Stimulated activated CD4-positive, alpha-beta T cell treated with anti-CD3 and anti-CD28 coated beads, Interleukin-4, amount 100 ng/mL, for 48 hours (primary cell): ENCODE measurements at places on chromosomes 7 and 10.

DNA sequence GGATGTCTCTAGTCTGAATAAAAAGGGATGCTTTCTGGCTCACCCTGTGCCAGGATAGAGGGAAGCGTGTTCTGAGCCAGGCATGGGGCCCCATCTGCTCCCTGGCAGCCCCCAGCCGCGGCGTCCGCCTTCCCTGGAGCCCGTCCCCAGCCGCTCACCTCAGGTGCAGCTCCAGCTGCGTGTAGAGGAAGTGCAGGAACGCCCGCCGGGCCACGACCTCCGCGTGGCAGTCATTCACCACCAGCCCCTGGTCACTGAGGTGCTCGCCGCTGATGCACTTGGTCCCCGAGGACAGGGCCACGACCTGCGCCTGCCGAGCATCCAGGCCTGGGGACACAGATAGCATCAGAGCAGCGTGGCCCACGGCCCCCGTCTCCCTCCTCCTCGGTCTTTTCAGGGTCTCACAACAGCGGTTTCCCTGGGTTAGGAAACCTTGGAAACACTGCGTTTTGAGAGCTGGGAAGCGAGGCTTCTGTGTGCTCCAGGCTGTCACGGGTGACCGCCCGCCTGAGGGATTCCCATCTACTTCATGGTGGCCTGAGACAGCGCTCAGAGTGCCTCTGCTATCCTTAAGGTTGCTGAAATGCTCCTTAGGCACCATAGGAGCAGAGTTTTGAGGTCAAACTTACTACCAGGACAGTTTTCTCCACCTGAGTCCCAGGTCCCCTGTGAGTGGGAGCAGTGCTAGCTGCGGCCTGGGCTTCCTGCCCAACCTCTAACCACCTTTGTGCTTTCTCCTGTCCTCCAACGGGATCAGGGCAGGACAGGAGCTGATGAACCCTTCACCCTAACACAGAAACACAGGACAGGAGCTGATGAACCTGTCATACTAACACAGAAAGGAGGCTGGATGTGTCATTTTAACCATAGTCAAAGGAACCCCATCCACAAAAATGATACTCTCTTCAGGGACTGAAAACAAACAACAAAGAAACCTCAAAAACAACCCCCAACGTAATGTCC is 186.1 kb downstream of the WDR37 start:
- no peak for DNase-seq

GRCh38 chr7:120272701-120273475 is at the start of gene KCND2:
Gene KCND2, plus strand, starts transcription at chr7:120273175.
- DNase-seq: no peak

DNA sequence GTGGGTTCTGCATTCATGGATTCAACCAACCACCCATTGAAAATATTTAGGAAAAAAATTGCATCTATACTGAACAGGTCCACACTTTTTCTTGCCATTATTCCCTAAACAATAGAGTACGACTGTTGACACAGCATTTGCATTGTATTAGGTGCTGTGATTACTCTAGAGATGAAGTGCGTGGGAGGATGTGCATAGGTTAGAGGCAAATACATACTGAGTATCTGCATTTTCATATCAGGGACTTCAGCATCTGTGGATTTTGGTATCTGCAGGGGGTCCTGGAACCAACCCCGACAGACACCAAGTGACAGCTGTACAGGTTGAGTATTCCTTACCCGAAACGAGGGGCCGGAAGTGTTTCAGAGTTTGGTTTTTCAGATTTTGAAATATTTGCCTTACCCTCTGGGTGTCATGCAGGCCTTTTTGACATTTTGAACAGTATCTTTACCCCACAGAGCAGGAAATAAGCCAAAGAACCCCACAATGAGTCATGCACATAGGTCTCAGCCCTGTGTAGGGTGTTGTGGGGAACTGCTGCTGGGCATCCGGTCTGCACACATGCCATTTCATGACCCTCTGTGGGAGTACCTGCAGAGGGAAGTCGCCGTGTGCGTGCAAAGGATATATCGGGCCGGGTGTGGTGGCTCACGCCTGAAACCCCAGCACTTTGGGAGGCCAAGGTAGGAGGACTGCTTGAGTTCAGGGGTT is 14.5 kb downstream of the NUDT5 start:
- peak; percentile 27 for DNase-seq

- DNase-seq: no peak
These were observed 207.7 kb downstream of the TPK1 start for GRCh38 chr7:144628176-144628575.

DNA sequence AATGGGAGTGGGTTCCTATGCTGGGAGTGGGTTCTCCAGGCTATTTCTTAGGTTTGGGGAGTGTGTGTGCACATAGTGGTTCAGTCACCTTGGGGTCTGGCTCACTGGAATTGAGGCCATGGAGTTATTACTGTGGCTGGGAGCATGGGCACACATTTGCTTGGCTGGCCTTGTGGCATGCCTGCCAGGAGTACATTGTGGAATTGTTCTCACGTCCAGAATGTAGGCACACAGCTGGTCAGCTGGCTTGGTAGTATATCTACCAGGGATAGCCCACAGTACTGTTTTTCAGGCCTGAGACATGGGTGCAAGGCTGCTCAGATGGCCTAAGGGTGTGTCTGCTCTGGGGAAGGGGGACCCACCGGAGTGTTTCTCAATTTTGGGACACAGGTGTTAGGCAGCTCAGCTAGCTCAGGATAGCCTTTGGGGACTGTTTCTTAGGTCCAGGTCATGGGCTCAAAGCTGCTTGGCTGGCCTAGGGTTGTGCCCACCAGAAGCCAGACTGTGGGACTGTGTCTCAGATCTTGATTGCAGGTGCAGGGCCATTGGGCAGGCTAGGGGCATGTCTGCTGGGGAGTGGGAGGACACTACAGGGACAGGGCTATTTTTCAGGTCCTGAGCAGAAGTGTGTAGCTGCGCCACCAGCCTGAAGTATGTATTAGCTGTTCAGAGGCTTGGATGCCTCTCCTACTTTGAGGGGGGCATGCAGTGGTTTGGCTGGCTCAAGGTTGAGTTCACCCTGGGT is 50.6 kb downstream of the TMEM168 start:
- no peak for DNase-seq

DNA sequence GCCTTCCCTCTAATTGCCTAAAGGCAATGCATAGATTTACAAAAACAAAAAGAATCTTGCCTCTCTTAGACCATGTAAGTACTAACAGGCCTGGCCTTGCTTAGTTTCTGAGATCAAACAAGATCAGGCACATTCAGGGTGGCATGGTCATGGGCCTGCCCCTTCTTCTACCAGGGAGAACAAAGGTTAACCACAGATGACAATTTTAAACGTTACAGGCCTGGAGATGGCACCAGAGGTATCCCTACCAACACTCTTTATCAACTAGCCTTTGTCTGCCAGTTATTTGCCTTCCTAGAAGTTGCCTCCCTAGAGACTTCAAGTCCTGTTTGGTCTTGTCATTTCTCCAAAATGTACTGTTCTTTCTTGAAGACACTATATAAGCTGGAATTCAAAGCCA is 252.6 kb downstream of the DOCK4 start:
- no peak for DNase-seq

GRCh38 chr10:96814264-96814663 is 17.8 kb upstream of the LCOR start:
- DNase-seq: no peak

GRCh38 chr10:52335665-52336064 is 21.6 kb downstream of the DKK1 start:
- no peak for DNase-seq

DNA sequence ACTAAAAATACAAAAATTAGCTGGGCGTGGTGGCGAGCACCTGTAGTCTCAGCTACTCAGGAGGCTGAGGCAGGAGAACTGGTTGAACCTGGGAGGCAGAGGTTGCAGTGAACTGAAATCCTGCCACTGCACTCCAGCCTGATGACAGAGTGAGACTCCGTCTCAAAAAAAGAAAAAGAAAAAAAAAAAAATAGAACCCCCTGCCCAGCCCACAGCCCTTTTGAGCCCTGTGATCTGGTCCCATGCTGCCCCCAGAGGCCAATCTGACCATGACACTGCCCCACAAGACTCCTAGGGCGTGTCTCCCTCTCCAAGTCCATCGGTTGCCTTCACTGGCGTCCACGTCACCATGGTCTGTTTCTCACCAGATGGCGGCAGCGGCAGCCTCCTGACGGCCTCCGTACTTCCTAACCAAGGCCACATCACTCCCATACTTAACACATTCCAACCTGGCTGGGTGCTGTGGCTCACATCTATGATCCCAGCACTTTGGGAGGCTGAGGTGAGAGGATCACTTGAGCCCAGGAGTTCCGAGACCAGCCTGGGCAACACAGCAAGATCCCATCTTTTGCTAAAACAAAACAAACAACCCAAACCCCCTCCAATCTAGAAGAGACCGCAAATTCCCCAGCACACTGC is 18.0 kb downstream of the STX1A start:
- DNase-seq: no peak

DNA sequence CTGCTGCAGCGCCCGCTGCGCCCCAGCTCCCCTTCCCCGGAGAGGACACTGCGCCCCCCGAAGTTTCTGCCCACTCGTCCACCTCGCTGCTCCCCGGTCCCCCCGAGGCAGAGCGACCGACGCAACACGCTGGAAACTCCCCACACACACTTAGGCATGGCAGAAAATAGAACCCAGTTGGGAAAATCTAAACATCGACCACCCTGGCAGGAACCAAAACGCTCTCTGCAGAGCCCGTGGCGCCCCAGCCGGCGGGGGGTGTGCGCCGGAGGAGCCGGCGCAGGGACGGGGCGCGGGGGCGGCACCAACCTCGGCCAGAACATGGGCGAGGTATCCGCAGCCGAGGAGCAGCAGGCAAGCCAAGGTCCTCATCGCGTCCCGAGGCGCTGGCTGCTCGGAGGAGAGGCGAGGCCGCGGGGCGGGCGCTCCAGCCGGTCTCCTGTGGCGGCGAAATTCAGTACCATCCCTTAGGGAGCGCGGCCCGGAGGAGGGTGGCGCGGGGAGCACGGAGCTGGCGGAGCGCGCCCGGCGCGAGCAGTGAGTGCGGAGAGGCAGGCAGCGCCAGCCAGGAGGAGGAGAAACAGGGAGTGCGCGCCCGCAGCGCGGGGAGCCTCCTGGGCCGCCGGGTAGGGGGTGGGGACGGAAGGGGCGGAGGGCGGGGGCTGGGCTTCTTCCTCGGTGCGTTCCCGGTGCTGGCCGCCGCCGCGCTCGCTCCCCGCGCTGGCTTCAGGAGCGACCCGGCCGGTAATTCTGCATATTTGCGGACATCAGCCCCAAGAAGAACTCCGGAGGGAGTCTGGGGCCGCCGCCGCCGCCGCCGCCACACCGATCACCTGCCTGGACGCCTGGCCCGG is 789 bp downstream of the PDGFA start:
- DNase-seq: peak; percentile 55

GRCh38 chr7:30162622-30163124 is 27.9 kb downstream of the MTURN start:
- DNase-seq: no peak

- peak; percentile 10 for DNase-seq
These were observed 4.3 kb upstream of the YKT6 start for GRCh38 chr7:44196450-44196872.

DNA sequence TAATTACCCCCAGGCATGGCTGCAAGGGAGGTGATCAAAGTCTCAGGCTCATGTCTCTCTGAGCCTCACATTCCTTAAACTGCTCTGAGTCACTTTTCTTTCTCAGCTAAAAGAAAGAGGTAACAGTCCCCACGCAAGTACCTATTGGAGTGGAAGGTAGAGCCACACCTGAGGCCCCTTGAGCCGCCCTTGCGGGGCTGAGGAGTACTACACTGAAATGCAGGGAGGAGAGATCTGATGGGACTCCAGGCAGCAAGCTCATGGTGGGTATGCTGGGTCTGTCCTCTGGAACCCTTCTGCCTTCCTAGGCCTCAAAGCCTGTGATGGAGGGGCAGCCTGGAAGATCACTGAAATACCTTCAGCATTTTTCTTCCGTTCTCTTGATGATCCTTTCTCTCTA is 960.0 kb downstream of the DNAJB9 start:
- no peak for DNase-seq

GRCh38 chr7:14381306-14381705 is 391.8 kb upstream of the ETV1 start:
- no peak for DNase-seq

DNA sequence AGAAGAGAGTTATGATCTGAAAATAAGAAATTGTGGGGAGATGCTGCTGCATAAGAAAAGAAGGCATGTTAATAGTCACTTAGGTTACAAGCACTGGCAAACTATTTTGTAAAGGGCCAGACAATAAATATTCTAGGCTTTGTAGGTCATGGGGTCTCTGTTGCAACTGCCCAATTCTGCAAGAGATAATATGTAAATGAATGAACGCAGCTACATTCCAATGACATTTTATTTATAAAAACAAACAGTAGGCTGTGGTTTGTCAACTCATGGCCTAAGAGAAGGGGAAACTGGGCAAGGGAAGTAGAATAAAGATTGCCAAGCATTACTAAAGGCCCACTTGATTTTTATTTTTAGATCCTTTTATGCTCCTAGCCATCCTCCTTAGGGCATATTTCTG is 133.1 kb downstream of the RAPGEF5 start:
- no peak for DNase-seq

DNA sequence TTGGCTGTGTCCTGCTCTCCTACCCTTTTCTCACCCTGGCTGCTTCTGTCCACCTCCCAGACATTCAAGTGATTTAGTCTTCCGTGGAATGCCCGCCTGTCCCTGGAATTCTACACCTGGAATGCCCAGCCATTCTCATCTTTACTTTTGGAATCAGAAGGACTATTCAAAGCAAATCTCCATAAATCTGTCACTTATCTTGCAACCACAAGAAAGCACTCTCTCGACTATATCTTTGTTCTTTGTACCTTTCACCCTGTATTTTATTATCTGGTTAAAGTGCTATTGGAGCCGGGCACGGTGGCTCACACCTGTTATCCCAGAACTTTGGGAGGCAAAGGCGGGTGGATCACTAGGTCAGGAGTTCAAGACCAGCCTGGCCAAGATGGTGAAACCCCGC is 79.3 kb upstream of the KMT2E start:
- no peak for DNase-seq

- no peak for DNase-seq
These were observed 77.0 kb downstream of the POU6F2 start for GRCh38 chr7:39054731-39055130.

GRCh38 chr7:38674513-38674912 is 43.3 kb upstream of the AMPH start:
- DNase-seq: no peak

GRCh38 chr10:61408105-61408504 is 45.1 kb downstream of the TMEM26 start:
- no peak for DNase-seq

DNA sequence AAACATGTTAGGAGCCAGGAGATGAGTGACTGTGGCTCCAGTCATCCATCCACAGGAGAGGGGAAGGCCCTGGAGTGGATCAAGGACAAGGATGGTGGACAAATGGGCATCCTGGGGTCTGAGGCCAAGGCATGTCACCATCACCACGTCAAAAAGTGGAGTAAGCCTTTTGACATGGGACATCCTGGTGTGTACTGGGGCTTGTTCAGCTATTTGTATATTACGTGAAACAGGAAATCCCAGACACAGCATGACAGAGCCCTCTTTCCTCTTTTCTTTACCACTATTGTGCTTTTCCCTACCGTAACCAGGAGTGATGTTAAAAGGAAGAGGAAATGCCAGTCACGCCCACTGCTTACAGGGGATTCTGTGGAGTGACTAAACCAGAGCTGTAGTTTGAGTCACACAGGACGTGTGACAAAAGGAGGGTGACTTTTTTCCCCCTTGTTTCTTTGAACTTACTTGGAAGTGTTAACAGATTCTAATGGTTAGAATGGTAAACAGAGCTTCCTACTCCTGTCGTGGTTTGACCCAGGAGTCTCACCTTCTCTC is 15.4 kb downstream of the ACSL5 start:
- no peak for DNase-seq
